ENCODE measurements at places on chromosomes 6 and 20. TPM values are rescaled to one million over a fixed set of nuclear protein-coding genes. Genes with fewer than 3 reads are reported as not detected.

- no peaks in the 10 kb centered on the region for H3K27me3 ChIP-seq
- H3K4me1 ChIP-seq, result no peaks in the 10 kb centered on the region
- H3K4me3 ChIP-seq, result no peak overlapping the region
- DNase-seq, result no peak
- no peaks in the 10 kb centered on the region for H3K36me3 ChIP-seq
- H3K27ac ChIP-seq, result peak overlapping the region; percentile 42
These were observed 11.2 kb upstream of the SERPINB6 start for GRCh38 chr6:2982426-2983117.

GRCh38 chr6:13302751-13303667 lies 25.3 kb downstream of the TBC1D7 start:
- peaks cover 23% of the 10 kb centered on the region for H3K36me3 ChIP-seq
- H3K4me1 ChIP-seq, result peaks cover 34% of the 10 kb centered on the region
- H3K4me3 ChIP-seq, result peak overlapping the region; percentile 9
- DNase-seq, result peak; percentile 75

- DNase-seq, result no peak
- no peaks in the 10 kb centered on the region for H3K27me3 ChIP-seq
- H3K27ac ChIP-seq, result no peak overlapping the region
- H3K36me3 ChIP-seq, result no peaks in the 10 kb centered on the region
- H3K4me3 ChIP-seq, result no peak overlapping the region
- H3K4me1 ChIP-seq, result no peaks in the 10 kb centered on the region
These were observed 396.9 kb upstream of the EYS start for GRCh38 chr6:66103954-66104353.

GRCh38 chr6:90790058-90790457 lies 203.2 kb upstream of the MAP3K7 start:
- DNase-seq, result no peak
- H3K4me1 ChIP-seq, result no peaks in the 10 kb centered on the region
- no peak overlapping the region for H3K4me3 ChIP-seq
- no peak overlapping the region for H3K27ac ChIP-seq
- no peaks in the 10 kb centered on the region for H3K36me3 ChIP-seq

GRCh38 chr20:59146780-59147565 lies 16.6 kb upstream of the ZNF831 start:
- no peak overlapping the region for H3K4me3 ChIP-seq
- no peak overlapping the region for H3K27ac ChIP-seq
- DNase-seq, result peak; percentile 55
- peaks cover 41% of the 10 kb centered on the region for H3K4me1 ChIP-seq
- no peaks in the 10 kb centered on the region for H3K36me3 ChIP-seq

DNA sequence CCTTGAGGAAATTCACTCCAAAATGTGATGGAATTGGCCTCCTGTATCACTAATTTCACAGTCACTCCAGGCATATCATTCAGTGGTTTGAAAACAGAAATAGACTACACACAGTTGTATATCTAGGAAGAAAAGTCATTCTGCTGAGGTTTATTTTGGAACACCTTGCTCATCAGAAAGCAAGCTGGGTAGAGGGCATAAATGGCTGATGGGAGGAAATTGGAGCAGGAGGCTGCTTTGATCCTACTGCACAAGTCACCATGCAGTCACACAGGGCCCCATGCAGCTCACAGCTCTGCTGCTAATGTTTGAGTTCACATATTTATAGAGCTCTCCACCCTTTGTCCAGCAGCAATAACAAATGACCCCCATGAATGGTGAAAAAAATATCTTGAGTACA lies 12.3 kb downstream of the NHLRC1 start:
- no peak overlapping the region for H3K4me3 ChIP-seq
- H3K27me3 ChIP-seq, result no peaks in the 10 kb centered on the region
- H3K27ac ChIP-seq, result no peak overlapping the region
- no peaks in the 10 kb centered on the region for H3K36me3 ChIP-seq

- no peak for DNase-seq
- H3K36me3 ChIP-seq, result no peaks in the 10 kb centered on the region
- H3K4me3 ChIP-seq, result no peak overlapping the region
- no peak overlapping the region for H3K27ac ChIP-seq
- no peaks in the 10 kb centered on the region for H3K27me3 ChIP-seq
These were observed 10.8 kb upstream of the PBOV1 start for GRCh38 chr6:138229072-138229471.

DNA sequence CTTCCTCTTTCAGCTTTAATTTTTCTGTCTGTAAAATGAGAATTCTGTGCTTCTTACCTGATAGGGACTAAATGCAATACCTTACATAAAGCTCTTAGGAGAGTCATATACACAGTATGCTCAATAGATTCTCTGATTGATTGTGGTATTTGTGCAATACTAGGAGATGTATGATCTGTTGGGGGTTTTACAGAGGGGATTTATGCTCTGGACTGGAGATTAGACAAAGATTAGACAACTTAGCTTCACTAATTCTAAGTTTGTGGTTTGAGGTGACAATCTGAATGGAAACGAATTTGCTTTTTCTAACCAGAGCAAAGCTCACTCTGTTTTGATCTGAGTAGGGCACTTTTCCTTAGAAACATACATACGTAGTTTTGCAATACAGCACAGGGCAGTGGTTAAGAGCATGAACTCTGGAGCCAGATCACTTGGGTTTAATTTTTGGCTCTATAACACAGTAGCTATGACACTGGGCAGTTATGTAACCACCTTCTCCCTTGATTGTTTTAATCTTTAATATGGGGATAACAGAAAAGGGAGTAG lies 126.2 kb downstream of the RNF144B start:
- H3K27me3 ChIP-seq, result no peaks in the 10 kb centered on the region
- H3K4me3 ChIP-seq, result no peak overlapping the region
- DNase-seq, result no peak

DNA sequence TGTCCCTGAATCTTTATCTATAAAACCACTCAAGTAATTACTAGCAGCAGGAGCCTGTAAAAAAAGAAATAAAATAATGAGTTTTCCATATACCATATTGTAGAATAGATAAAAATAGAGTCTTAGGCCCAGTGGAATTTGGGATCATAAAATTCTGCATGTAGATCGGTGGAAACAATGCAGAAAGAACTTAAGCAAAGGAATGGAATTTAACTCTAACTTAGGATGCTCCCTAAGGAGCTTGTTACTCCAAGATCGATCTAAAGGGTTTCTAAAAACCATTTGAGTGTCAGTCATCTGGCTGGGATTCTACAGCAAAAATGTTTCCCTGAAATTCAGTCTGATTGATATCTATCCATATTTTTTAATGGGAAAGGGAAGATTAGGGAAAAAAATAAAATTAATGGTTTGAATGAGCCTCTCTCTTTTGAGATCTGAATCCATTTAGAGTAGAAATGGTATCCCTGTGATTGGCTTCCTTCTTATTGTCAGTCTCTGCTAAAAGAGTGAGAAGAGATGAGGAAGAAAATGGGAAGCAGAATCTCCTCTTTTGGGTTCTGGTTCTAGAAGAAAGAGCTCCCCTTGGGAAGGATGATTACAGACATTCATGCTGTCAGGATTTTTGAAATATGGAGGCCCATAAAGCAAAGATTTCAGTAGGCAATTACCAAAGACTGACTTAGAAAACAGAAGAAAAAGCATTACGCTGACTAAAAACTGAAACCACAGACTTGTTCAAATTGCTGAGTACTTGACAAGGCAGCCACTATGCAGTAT lies 564.3 kb upstream of the MARCKS start:
- no peak overlapping the region for H3K4me3 ChIP-seq
- no peak overlapping the region for H3K27ac ChIP-seq
- no peak for DNase-seq
- no peaks in the 10 kb centered on the region for H3K36me3 ChIP-seq

GRCh38 chr20:16515046-16515445 lies 58.2 kb downstream of the KIF16B start:
- no peaks in the 10 kb centered on the region for H3K27me3 ChIP-seq
- DNase-seq, result no peak
- H3K36me3 ChIP-seq, result peaks cover 26% of the 10 kb centered on the region
- no peaks in the 10 kb centered on the region for H3K4me1 ChIP-seq
- H3K4me3 ChIP-seq, result no peak overlapping the region

DNA sequence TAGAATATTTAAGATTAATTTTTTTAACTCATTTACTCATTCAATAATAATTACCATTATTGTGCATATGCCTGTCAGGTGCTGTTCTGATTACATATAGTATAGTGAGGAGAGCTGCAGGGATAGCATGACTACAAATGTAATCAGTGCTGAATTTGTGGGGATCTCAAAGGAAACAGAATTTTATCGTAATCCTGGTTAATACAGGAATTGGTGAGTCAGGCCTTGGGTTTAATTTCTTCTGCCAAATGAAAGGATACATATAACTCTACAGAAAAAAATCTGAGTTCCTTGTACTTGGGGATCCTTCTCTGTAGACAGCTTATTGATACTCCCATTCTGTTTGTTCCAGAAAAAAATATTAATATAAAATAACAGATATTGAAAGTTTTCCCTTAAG lies 297.2 kb downstream of the GJA1 start:
- H3K27me3 ChIP-seq, result no peaks in the 10 kb centered on the region
- no peaks in the 10 kb centered on the region for H3K36me3 ChIP-seq
- no peaks in the 10 kb centered on the region for H3K4me1 ChIP-seq

GRCh38 chr6:13116155-13116554 lies 212.2 kb downstream of the TBC1D7 start:
- no peak for DNase-seq
- H3K27me3 ChIP-seq, result no peaks in the 10 kb centered on the region
- no peak overlapping the region for H3K27ac ChIP-seq
- H3K4me3 ChIP-seq, result no peak overlapping the region
- no peaks in the 10 kb centered on the region for H3K36me3 ChIP-seq
- H3K4me1 ChIP-seq, result no peaks in the 10 kb centered on the region

GRCh38 chr6:161088676-161089328 lies 97.2 kb downstream of the MAP3K4 start:
- no peak for DNase-seq
- H3K27ac ChIP-seq, result no peak overlapping the region
- H3K36me3 ChIP-seq, result peaks cover 87% of the 10 kb centered on the region
- no peak overlapping the region for H3K4me3 ChIP-seq
- no peaks in the 10 kb centered on the region for H3K27me3 ChIP-seq

- no peak overlapping the region for H3K4me3 ChIP-seq
- no peak overlapping the region for H3K27ac ChIP-seq
- H3K36me3 ChIP-seq, result no peaks in the 10 kb centered on the region
- no peaks in the 10 kb centered on the region for H3K27me3 ChIP-seq
These were observed 27.6 kb downstream of the ZNF311 start for GRCh38 chr6:28977341-28978132.

DNA sequence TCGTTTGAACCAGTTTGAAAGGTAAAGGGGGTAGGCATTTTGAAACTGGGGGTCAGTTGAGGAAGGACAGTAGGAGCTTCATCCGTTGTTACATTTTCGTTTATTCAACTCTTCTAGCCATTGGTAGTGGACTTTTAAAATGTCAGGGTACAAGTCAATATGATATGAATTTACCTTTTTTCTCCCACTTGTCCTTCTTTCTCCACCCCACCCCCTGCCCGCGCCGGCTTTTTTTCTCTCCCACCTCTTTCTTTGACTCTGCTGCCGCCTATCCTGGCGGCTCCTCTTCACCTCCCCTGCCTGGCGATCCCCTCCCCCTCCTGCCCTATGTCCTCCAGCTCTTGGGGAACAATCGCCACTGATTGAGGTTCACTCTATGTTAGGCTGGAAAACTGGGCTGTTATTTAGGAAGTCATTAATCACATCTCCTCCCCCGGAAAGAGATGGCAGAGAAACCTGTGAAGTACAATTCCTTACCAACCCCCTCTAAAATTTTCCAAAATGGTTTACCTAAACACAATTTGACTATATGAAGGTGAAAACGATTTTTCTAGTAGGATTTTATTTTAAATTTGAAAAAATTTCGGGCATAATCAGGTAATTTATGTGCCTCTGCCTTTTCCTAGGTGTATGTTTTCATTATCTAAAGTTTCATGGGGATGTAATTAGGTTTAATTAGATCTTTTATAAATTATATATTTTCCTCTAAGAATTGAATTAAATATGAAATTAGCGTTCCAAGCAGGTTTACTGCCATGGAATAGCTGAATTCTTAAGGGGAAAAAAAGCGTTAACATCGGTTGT lies 778 bp upstream of the LIN28B start:
- no peaks in the 10 kb centered on the region for H3K4me1 ChIP-seq
- no peaks in the 10 kb centered on the region for H3K36me3 ChIP-seq
- peaks cover 34% of the 10 kb centered on the region for H3K27me3 ChIP-seq
- DNase-seq, result no peak
- H3K27ac ChIP-seq, result no peak overlapping the region

GRCh38 chr6:3061501-3061941 lies 6.8 kb upstream of the RIPK1 start:
- no peaks in the 10 kb centered on the region for H3K27me3 ChIP-seq
- no peak overlapping the region for H3K4me3 ChIP-seq
- no peaks in the 10 kb centered on the region for H3K36me3 ChIP-seq
- no peak overlapping the region for H3K27ac ChIP-seq
- H3K4me1 ChIP-seq, result peaks cover 14% of the 10 kb centered on the region

DNA sequence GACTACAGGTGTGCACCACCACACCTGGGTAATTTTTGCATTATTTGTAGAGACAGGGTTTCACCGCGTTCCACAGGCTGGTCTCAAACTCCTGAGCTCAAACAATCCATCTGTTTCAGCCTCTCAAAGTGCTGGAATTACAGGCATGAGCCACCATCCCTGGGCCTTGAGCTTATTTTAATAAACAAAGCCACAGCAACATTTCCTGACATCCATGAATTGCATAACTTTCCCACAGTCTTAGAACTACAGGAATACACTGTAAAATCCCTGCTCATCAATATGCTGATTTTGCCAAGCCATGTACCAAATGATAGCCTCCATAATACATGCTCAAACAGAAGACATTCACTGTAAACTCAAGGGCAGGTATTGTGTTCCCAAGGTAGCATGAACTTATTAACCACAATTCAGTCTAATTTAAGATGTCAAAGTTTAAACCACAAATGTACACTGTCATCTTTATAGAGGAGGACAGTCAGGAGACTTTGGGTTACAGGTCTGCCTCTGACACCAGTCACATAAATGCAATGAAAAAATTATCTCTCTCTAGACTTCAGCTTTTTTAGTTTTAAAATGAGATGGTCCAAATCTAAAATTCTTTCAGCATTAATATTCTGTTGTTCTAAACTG lies 40.0 kb downstream of the NUDT3 start:
- no peak overlapping the region for H3K4me3 ChIP-seq
- peaks cover 35% of the 10 kb centered on the region for H3K4me1 ChIP-seq
- peak overlapping the region; percentile 9 for H3K27ac ChIP-seq
- no peak for DNase-seq
- no peaks in the 10 kb centered on the region for H3K27me3 ChIP-seq

GRCh38 chr6:81465859-81466258 lies 286.6 kb downstream of the TENT5A start:
- H3K27me3 ChIP-seq, result no peaks in the 10 kb centered on the region
- H3K27ac ChIP-seq, result no peak overlapping the region
- H3K36me3 ChIP-seq, result no peaks in the 10 kb centered on the region
- no peak for DNase-seq
- no peak overlapping the region for H3K4me3 ChIP-seq

Gene TBXT
- total RNA-seq, result not detected

Gene TP53TG5
- not detected for total RNA-seq

Gene ECT2L
- 1.1 TPM for total RNA-seq

Gene VSX1
- total RNA-seq, result not detected
